SW 1271 (cell line): ENCODE measurements at places on chromosomes 13 and 19.

DNA sequence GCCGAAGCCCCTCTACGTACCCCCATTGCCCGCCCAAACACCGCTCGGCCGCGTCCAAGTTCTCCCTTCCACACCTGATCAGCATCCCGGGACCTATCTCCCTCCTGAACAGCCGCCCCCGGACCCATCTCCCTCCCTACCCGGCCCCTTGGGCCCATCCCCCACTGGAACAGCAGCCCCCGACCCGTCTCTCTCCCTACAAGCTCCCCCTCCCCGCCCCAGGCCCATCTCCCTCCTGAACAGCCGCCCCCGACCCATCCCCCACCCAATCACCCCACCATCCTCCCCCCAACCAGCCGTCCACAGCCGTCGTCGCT, 610 bp downstream of the ZSCAN1 start:
- DNase-seq = no peak

DNA sequence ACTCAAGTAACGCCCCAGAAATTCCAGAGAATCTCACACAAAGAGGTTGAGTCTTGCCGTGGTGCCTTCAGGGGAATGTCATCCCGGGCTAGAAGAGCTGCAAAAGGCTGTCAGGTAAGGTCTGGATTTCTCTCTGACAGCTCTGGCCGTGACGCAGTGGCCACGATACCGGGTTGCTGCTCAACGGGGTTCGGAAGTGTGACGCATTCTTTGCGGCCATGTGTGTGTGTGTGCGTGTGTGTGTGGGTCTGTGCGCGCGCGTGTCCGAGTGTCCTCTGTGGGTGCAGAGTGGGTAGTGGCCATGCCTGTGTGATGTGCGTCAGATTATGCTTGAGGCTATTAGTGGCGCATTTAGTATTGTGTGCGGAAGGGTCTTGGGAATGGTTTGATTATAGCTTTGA, 306 bp downstream of the ZNF540 start:
- peak; percentile 42 for DNase-seq

DNA sequence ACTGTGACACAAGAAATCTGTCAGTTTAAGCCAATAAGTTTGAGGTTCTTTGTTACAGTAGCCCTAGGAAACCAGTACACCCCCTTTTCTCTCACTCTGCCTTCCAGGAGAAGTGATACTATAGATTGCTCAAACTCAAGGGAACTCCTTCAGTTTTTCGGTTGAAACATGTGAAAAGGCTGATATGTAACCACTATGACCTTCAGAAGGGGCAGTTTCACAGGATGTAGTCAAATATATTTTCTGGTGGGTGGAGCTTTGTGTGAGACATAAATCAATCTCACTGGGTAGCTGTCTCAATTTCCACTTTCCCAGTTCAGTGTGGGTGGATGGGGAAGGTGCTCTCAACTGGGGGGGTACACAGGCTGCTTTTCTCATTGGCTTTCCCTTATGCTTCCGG, 41.7 kb downstream of the HTR2A start:
- DNase-seq = no peak

DNA sequence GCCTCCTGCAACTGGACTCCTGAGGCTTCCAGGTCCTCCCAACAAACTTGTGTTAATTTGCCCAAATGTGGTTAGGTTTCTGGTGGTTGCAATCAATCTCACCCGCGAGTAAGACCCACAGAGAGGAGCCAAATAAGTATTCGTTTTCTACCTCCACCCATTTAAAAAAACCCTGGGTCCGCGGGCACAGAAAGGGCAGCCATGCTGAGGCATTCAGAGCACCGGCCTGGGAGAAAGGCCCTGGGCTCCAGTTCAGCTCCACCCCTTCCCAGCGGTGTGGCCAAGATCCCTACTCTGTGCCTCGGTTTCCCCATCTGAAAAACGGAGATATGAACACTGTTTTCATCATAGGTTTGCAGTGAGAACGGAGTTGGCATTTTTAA, 56.9 kb downstream of the PEPD start:
- DNase-seq = no peak

GRCh38 chr19:50968716-50969412, 527 bp downstream of the KLK6 start:
- DNase-seq = no peak

GRCh38 chr13:86080340-86080995, 281.2 kb upstream of the SLITRK6 start:
- DNase-seq = no peak

GRCh38 chr13:100540621-100541020, 48.0 kb downstream of the GGACT start:
- no peak for DNase-seq

GRCh38 chr19:588741-589692, 664 bp upstream of the HCN2 start:
- DNase-seq = no peak

DNA sequence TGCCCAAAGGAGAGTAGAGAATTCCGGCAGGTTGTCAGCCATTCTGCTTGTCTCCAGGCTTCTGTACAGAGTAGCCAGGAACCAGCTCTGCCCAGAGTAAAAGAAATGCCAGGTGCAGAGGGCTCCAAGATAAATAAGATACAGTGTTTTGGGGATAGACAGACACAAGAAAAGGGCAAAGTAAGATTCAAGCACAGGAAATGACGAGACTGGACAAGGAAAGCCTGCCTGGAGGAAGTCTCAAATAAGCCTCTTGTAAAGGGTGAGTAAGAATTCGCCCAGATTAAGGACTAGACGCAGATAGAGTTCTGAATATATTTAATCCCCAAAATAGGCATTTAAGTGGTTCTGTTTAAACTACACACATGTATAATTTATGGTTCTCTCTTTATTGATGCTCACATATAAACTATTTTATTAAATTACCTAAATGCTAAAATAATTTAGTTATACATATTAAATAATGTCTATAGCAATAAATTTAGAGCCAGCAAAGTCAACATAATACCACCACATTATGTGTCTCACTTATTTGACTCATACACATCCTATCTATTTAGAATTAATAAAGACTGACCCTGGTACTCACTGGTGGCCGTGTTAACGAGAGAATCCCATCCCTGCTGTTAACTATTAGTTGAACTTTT, 98.4 kb upstream of the RAP2A start:
- DNase-seq = no peak

DNA sequence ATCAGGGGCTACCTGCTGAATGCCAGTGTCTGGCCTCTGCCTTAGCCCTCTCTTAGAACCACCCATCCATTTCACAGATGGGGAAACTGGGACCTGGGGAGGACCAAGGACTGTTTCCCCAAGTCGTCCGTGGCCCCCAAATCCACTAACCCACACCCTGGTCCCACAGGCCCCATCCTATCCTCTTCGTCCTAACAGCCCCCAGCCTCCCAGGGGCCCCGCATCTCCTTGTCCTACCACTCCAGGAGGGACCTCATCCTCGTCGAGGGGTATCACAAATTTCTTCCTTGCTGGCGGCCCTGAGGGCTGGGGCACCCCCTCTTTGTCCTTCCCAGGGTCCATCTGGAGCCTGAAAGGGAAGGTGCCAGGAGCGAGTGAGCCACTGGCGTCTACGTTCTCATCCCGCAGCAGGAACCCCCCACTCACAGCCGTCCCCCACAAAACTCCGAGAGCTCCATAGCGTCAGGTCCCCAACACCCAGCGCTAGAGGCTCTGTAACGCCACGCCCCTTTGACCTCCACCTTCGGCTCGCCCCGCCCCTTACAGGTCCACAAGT, 606 bp downstream of the ERCC1 start:
- DNase-seq = no peak
